Activated CD4-positive, alpha-beta memory T cell treated with anti-CD3 and anti-CD28 coated beads, Interleukin-2, amount 10 ng/mL, durations not matched to agents 7 days and 5 days (primary cell): ENCODE measurements at places on chromosomes 6 and 20. TPM values are rescaled to one million over a fixed set of nuclear protein-coding genes. Genes with fewer than 3 reads are reported as not detected.

The RNF182 gene
- not detected for total RNA-seq

The TMEM30A gene
- 60.4 TPM for total RNA-seq

The OXT gene
- total RNA-seq = not detected

The DNAH8 gene
- 0.03 TPM for total RNA-seq

The TRDN gene
- not detected for total RNA-seq

The MATN4 gene
- 1.5 TPM for total RNA-seq

The OTOR gene
- not detected for total RNA-seq

The CCN6 gene
- total RNA-seq = not detected

The RIMS4 gene
- not detected for total RNA-seq

DNA sequence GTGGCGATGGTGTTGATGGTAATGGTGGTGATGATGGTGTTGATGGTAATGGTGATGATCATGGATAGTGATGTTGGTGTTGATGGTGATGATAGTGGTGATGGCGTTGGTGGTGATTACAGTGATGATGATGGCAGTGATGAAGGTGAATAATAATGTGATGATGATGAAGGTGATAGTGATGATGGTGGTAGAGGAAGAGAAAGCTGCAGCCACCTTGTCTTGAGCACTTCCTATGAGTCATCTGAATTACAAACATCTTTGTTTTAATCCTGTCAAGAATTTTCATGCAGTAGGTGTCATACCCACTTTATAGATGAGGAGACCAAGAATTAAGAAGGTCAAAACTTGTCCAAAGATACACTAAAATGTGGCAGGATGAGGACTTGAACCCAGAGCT, 242.4 kb downstream of the TAF4 start:
- DNase-seq = no peak
- no peak overlapping the region for H3K27ac ChIP-seq
- no peak overlapping the region for H3K4me3 ChIP-seq
- H3K36me3 ChIP-seq = no peaks in the 10 kb centered on the region
- H3K4me1 ChIP-seq = no peaks in the 10 kb centered on the region

GRCh38 chr6:148611213-148611612, 135.6 kb upstream of the UST start:
- no peak overlapping the region for H3K4me3 ChIP-seq
- H3K27me3 ChIP-seq = peaks cover 1% of the 10 kb centered on the region
- H3K36me3 ChIP-seq = no peaks in the 10 kb centered on the region
- H3K27ac ChIP-seq = no peak overlapping the region
- no peaks in the 10 kb centered on the region for H3K4me1 ChIP-seq

GRCh38 chr6:137978252-137978896, 111.3 kb downstream of the TNFAIP3 start:
- no peaks in the 10 kb centered on the region for H3K36me3 ChIP-seq
- no peaks in the 10 kb centered on the region for H3K27me3 ChIP-seq
- H3K4me1 ChIP-seq = peaks cover 59% of the 10 kb centered on the region

DNA sequence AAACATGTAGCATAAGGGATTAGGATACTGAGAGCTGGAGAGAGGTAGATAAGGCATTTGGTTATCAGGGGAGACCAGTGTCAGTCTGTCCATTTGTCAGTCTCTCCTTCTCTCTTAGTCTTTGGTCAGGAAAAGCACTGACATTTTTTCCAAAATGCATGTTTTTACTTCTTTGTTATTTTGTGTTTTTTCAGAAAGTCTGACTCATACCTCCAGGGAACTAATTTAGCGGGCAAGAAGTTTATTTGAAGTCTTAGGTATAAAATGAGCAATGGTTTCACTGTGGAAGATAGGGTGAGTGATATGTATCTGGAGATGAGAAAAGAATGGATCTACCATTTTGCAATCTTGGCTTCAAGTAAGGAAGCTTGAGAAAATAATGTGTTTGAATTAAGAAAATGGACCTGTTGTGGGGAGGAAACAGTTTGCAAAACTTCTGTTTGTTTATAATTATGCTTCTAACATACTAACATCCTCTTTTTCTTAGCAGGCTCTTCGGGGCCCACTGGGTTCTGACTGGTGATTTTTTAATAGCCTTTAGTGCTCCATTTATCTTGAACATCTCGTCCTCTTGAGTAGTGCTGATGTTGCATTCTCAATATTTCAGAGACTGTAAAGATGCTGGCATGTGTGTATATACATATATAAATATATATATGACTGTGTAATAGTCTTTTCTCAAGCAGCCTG, 66.9 kb upstream of the FABP7 start:
- H3K36me3 ChIP-seq = no peaks in the 10 kb centered on the region
- H3K4me1 ChIP-seq = no peaks in the 10 kb centered on the region
- H3K4me3 ChIP-seq = no peak overlapping the region

DNA sequence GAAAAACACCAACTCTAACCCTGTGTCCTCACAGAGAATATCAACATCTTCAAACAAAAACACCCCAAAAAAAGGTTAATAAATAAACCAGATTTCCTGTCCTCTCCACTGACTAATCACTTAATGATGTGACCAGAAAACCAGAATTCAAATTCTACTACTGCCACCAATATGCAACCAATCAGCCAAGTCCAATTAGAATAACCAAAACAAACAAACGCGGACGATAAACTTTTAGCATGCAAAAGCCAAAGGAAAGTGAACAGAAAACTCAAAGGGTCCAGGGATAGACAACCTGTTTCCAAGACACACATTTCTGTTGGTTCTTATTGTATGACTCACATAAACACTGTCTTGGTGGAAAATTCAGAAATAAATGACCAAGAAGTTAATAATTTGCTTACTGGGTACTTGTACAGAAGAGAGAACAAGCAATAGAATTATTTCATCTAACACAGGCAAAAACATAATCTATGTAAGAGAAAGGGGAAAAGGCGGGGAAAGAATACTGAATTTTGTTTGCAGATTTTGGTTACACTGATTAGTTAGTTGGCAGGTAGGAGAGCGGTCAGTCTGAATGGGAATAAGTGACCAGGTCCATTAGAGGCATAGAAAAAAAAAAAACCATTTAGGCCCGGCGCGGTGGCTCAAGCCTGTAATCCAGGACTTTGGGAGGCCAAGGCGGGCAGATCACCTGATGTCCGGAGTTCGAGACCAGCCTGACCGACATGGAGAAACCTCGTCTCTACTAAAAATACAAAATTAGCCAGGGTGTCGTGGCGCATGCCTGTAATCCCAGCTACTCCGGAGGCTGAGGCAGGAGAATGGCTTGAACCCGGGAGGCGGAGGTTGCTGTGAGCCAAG, 34.1 kb downstream of the HFE start:
- H3K36me3 ChIP-seq = peaks cover 34% of the 10 kb centered on the region
- H3K4me1 ChIP-seq = peaks cover 25% of the 10 kb centered on the region
- H3K4me3 ChIP-seq = peak overlapping the region; percentile 40
- no peak for DNase-seq
- H3K27ac ChIP-seq = peak overlapping the region; percentile 100

DNA sequence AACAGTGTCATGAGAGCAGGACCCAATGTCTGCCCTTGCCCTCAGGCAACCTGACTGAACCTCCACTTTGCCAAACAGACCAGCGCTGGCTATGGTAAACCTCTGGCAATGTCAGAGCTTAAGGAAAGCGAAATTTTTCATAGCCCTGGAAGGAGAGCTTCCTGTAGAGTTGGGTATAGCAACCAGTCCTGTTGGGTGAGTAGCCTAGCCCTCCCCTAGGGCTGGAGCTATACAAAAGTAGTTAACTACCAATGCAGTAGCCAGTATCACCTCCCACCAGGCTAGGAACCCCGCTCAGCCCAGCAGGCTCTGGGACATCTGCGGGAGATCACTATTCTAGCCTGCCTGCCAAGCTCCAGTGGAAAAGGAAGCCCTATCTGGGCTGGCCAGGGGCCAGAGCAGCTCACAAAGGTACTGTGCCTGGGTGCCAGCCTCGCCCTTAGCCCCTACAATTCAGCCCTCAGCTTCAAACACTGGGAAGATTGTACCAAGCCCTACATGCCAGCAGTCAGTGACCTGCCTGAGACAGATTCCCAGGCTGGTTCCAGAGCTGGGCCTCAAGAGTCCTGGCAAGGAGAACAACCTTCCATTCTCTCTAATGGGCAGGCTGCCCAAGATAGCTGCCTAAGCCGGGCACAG, 7.9 kb downstream of the WFDC3 start:
- H3K36me3 ChIP-seq = no peaks in the 10 kb centered on the region
- DNase-seq = no peak
- peaks cover 31% of the 10 kb centered on the region for H3K4me1 ChIP-seq
- no peaks in the 10 kb centered on the region for H3K27me3 ChIP-seq

- no peak overlapping the region for H3K4me3 ChIP-seq
- H3K27ac ChIP-seq = no peak overlapping the region
- no peaks in the 10 kb centered on the region for H3K36me3 ChIP-seq
- DNase-seq = no peak
- H3K4me1 ChIP-seq = no peaks in the 10 kb centered on the region
- H3K27me3 ChIP-seq = no peaks in the 10 kb centered on the region
Measured at GRCh38 chr6:14550410-14550809, 432.8 kb downstream of the CD83 start.

DNA sequence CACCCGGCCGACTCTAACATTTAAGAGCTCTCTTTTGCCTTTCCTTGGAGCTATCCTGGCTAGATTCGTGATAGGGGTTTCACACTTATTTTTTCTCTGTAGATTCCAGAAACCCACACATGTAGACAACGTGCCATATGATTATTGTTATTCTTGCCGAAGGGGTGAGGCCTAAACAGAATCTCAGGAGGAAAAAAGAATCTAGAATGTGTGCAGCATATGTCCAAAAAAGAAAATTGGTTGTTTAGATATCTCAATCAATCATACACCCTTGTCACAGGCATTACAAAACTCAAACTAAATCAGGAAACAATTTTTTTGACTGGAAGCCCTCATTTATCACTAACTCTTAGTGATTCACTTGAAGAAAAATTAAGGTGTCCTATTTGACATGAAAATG, 66.9 kb upstream of the TGM3 start:
- H3K4me1 ChIP-seq = no peaks in the 10 kb centered on the region
- no peaks in the 10 kb centered on the region for H3K36me3 ChIP-seq
- peaks cover 5% of the 10 kb centered on the region for H3K27me3 ChIP-seq
- H3K27ac ChIP-seq = no peak overlapping the region

GRCh38 chr6:30325150-30325872, 1.4 kb upstream of the TRIM39 start:
- peak overlapping the region; percentile 92 for H3K4me3 ChIP-seq
- H3K27ac ChIP-seq = peak overlapping the region; percentile 99
- peaks cover 67% of the 10 kb centered on the region for H3K4me1 ChIP-seq
- peaks cover 44% of the 10 kb centered on the region for H3K36me3 ChIP-seq
- DNase-seq = peak; percentile 88

GRCh38 chr6:169341706-169342105, 88.1 kb upstream of the THBS2 start:
- DNase-seq = no peak
- H3K4me3 ChIP-seq = no peak overlapping the region
- H3K36me3 ChIP-seq = no peaks in the 10 kb centered on the region
- H3K27ac ChIP-seq = no peak overlapping the region
- H3K4me1 ChIP-seq = no peaks in the 10 kb centered on the region
- no peaks in the 10 kb centered on the region for H3K27me3 ChIP-seq

GRCh38 chr6:146876271-146877151, 277.7 kb downstream of the ADGB start:
- peaks cover 8% of the 10 kb centered on the region for H3K4me1 ChIP-seq
- no peak overlapping the region for H3K27ac ChIP-seq
- H3K27me3 ChIP-seq = no peaks in the 10 kb centered on the region
